NCI-H1105 treated with DMSO at 0.1 percent for 48 hours (cell line): ENCODE measurements at places on chromosomes 4 and X.

- DNase-seq = no peak
Measured at GRCh38 chr4:65893271-65893670, 223.0 kb upstream of the EPHA5 start.

DNA sequence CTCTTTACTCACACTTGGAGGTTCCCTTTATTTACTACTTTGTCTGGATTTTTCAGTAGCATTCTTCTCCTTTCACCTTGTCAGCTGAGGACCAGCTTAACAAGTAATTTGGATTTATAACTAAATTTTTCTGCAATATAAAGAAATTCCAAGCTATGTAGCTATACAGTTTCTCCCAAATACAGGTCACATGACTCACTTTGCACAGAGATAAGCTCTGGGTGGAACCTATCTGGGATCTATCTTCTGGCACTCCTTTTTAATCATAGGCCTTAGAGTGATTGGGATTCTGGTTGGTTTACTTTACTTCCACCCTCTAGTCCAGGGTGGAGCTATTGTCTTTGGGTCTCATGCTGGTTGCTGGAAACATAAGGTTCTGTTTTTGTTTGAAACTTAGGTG is 34.9 kb upstream of the STK26 start:
- no peak for DNase-seq

GRCh38 chr4:143668930-143669552 is 31.4 kb downstream of the FREM3 start:
- DNase-seq = no peak

GRCh38 chr4:142160509-142160908 is 524.1 kb downstream of the IL15 start:
- DNase-seq = no peak

DNA sequence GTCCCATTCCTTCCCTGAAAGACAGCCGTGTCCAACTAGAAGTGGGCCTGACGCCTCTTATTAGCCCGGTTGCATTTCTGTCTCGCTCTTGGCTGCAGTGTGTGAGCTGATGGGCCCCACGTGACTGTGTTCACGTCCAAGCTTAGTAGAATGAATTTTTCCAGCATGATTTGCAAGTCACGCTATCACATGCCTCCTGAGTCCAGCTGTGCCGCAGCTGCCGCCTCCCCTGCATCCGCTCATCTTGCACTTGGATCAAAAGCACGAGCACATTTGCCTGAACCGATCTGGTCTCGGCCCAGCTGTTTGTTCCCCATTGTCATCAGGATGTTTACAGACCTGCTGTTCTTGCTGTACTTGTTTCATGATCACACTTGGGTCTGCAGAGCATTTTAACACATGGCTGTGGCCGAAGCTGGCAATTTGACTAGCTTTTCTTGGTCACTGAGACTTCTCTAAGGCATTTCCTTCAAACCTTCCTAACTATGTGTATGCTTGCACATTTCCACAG is 126.5 kb downstream of the KIT start:
- no peak for DNase-seq

DNA sequence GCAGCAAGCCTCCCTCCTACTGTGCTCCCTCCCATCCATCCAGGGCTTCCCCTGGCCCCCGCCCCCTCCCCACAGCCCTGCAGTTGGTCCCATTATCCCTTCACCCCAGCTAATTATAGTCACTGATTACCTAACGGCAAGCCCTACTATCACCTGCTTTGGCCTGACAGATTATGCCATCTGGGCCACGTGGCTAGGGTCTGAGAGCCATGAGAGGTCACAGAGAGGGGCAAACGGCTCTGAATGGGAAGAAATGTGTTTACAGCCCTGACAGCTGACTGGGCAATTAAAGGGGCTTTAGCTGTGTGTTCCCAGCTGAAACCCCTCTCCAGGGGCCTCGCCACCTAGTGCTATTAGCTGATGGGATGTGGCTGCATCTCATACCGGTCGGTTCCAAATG is 134.4 kb upstream of the CPEB2 start:
- DNase-seq = peak; percentile 37

GRCh38 chr4:37678624-37679023 is 7.6 kb downstream of the RELL1 start:
- DNase-seq = no peak

DNA sequence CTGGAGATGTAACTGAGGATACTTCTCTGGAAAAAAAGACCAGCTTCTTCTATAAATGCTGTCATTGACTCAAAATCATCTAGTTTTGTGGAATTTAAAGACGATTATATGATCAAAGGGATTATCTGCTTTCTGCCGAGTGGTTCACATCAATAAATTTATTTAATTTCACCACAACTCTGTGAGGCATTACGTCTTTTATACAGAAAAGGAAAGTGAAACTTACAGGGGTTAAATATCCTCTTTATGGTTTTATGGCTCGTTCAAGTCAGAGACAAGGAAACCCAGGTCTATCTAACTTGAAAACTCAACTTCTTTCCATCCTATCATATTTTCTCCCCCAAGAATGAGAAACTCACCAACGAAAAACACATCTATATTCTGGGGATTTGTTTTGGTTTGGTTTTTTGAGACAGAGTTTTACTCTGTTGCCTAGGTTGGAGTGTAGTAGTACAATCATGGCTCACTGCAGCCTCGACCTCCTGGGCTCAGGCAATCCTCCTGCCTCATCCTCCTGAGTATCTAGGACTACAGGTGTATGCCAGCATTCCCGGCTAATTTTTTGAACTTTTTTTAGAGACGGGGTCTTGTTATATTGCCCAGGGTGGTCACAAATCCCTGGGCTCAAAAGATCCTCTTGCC is 377.9 kb upstream of the EMCN start:
- no peak for DNase-seq

DNA sequence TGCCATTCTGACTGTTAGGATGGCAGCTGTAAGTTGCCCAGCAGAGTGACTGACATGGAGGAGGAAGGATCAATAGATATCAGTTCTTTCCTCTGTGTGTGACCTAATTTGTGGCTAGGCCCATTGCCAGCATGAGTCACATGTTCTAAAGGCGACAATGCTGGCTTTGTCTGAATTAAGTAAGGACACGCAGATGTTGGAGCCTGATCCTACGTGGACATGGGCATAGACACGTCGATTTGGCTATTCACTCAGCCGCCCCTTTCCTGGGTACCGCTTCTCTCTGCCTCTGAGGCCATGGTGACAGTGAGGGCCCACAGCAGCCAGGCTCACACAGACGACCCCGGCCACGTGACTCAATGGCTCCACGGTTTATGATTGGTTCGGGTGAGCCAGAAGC is 16.3 kb downstream of the PROM1 start:
- DNase-seq = no peak

DNA sequence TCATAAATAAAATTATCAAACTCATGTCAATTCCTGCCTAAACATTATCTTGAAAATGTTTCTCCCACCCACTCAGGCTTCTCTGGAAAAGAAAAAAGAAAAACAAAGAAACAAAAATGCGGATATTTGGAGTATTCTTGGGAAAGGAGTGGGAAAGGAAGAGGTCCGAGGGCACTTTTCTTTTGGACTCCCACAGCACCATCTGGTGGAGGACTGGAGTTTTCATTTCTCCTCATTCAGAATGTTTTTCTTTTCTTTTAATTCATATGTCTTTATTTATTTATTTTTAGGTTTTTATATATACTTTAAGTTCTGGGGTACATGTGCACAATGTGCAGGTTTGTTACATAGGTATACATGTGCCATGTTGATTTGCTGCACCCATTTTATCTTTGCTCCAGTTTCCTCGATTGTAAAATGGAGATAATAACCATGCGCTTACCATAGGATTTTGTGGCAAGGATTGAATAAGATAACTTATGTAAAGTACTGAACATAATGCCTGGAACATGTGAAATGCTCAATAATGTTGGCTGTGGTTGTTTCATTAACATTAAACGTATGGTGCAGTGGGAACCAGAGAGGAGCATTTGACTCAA is 8.0 kb upstream of the KCNE5 start:
- DNase-seq = peak; percentile 5

DNA sequence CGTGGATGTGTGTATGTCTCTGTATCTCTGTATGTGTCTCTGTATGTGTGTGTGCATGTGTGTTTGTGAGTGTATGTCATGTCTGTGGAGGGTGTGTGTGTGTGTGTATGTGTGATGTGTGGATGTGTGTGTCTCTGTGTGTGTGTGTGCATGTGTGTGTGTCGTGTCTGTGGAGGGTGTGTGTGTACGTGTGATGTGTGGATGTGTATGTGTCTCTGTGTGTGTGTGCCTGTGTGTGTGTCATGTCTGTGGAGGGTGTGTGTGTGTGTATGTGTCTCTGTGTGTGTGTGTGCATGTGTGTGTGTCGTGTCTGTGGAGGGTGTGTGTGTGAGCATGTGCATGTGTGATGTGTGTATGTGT is 51.6 kb upstream of the ADRA2C start:
- DNase-seq = no peak

GRCh38 chr4:3502941-3503936 is 29.0 kb downstream of the LRPAP1 start:
- DNase-seq = no peak

GRCh38 chr4:114217150-114217817 is 237.8 kb upstream of the ARSJ start:
- DNase-seq = no peak

- no peak for DNase-seq
Measured at GRCh38 chr4:92566269-92566668, 262.5 kb downstream of the GRID2 start.

DNA sequence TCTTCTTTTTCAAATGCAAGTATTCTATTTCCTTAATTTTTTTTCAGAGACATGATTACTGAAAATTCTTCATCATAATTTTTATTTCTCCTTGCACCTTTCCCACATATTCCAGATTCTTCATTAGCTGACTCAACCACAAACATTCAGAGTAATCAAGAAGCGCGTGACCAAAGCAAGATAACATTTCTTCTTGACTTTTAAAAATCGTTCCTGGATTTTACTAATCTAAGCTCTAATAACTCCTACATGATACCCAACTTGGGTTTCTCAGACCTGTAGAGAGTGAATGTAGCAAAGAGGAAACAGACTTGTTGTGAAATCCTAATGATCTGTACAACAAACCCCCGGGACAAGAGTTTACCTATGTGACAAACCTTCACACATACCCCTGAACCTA is 615.0 kb downstream of the TMA16 start:
- no peak for DNase-seq

GRCh38 chr4:39812500-39812899 is 114.6 kb downstream of the UBE2K start:
- no peak for DNase-seq

DNA sequence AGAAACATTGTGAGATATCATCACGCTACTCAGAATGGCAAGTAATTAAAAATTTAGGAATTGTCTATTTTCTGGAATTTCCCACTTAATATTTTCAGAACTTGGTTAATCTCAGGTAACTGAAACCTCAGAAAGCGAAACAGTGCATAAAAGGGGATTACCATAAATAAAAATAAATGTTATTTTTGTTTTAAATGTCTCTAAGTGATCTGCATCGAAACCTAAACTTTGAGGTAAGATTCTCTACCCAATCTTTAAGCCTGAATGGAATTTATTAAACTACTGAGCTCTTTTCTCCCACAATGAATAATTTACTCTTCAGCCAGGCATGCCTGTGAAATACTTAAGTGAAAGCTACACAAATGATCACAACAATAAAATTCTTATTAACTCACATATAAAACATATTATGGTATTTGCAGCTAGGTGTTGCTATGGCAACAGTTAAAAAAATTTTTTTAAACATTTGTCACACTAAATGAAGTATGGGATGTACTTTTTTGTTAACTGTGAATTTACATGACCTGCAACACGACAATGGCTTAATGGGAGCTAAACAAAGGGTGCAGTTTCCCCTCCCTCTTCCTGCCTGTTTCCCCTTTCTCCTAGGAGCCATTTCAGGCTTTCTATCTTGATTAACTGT is 220.2 kb upstream of the PRPS2 start:
- no peak for DNase-seq

GRCh38 chr4:5374592-5374991 is 323.3 kb downstream of the STK32B start:
- DNase-seq = no peak

GRCh38 chr4:6362243-6362885 is 92.7 kb downstream of the WFS1 start:
- no peak for DNase-seq

- no peak for DNase-seq
Measured at GRCh38 chr4:187178587-187178986, 454.9 kb upstream of the FAT1 start.

- DNase-seq = no peak
Measured at GRCh38 chr4:101200561-101200960, 146.8 kb downstream of the PPP3CA start.

DNA sequence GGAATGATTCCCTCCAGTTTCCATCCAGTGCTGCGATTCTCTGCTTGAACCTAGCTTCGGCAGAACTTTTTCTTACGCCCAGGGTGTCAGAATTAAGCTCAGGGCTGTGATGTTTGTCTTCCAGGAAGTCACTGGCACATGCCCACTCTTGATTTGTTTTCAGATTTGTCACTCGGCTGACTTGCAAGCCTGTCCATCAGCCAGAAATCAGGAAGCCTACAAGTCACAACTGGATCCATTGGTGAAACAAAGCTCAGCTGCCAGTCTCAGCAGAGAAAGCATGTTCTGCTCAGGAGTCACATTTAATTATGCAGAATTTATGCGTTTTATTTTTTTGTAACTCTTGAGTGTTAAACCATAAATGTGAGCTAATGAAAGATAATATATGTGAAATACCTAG is 38.2 kb upstream of the PNPLA4 start:
- no peak for DNase-seq

DNA sequence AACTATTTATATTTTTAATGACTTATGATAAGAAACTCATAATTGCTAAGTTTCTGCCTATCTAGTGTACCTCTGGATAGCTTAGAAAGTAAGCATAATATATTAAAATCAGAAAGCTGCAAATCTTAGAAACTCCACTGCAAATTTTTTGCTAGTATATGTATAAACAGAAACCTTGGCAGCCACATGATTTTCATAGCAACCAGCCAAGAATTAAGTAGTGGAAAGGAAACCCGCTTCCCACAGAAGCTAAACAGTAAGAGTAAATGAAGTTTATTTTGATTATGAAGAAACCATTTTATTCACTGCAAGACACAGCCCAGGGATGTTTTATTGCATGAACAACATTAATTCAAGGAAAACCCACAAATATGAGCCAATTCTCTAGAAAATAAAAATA is 872.5 kb upstream of the ADGRL3 start:
- no peak for DNase-seq

DNA sequence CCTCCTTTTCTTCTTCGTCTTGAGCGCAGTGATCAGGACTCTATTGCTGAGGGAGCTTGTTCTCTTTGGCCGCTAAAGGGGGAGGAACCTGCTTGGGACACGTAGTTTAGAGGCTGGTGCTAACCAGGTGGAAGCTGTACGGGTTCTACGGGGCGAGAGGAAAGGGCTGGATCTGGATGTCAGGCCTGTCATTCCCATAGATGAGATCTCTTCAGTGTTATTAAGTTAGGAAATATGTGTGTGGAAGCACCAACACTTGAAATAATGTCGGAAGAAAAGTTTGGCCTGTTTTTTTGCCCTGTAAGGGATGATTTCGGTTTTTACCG is 643 bp downstream of the SRP72 start:
- peak; percentile 26 for DNase-seq

DNA sequence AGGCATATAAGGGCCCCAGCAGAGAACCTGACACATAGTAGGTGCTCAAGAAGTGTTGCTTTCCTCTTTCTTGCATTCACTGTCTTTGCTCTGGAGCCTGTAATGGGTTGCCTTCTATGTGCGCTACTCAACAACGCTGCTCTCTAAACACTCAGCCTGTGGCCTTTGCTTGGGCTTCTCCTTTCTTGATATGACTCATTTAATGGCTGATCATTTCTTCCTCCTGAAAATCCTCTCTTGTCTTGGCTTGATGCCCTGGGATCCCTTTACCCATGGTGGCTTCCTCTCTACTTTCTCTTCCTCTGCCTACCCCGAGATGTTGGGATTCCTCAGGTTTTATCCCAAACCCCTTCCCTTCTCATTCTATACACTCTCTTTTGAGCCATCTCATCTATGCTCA is 19.9 kb upstream of the PJA1 start:
- DNase-seq = no peak
